Calu3 (cell line): ENCODE measurements at places on chromosomes 1 and 21. TPM values are rescaled to one million over a fixed set of nuclear protein-coding genes. Genes with fewer than 3 reads are reported as not detected.

- no peak for DNase-seq
Measured at GRCh38 chr1:229157480-229157879, 113.4 kb upstream of the RAB4A start.

FCRL6 gene
- not detected in 2 replicates for total RNA-seq

TBX19 gene
- 3.3 and 3.5 TPM in 2 replicates for total RNA-seq

DNA sequence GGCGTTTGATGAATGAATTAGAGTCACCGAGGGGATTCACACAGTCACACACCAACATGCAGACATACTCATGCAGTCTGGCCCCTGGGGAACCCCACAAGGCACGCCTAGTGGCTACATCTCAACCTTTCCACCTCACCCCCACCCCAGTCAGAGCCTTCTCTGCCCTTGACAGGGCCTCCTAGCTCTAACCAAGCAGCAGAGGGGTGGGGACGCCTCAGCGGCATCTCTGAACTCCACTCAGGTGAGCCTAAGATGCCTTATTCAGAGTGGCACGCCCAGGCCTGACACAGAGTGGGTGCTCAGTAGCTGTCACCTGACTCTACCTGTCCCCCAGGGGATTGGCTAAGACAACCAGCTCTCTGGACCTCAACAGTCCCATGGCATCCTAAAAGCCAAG is 3.7 kb upstream of the SDC3 start:
- no peak for DNase-seq

- no peak for DNase-seq
Measured at GRCh38 chr1:80310703-80311245, 1304.2 kb upstream of the ADGRL4 start.

DNA sequence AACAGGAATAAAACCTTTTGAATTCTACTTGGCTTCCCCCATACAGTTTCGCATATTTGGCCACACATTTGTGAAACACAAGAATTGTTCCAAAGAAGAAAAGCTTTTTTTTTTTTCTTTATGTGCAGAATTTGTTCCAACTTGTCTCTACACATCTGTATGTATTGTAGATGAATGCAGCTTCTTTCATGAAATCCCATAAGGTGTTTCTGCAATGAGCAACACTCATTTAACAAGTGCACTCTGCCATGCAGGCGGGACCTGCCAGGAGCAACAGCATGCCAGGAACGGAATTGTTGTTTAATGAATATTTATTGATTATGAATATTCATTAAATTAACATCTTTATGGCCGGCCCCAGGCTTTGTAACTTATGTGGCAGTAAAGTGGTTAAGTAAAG is 1075.0 kb downstream of the TTLL7 start:
- no peak for DNase-seq

INSRR gene
- not detected in 2 replicates for total RNA-seq

DNA sequence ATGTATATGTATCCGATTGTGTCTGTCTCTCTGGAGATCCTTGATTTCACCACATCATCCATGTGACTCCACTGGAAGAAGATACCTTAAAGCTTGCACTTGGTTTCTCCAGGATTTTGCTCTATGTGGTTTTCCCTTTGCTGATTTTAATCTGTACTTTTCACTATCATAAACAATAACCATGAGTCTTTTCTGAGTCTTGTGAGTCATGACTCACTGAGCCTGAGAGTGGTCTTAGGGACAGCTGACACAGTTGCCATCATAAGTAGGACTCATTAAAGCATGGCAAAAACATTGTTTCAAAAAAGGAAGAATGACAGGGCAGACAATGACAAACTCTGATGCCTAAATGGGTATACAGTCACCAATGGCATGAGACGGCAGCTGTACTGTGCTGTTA is 226.2 kb downstream of the AKT3 start:
- DNase-seq, result no peak

DNA sequence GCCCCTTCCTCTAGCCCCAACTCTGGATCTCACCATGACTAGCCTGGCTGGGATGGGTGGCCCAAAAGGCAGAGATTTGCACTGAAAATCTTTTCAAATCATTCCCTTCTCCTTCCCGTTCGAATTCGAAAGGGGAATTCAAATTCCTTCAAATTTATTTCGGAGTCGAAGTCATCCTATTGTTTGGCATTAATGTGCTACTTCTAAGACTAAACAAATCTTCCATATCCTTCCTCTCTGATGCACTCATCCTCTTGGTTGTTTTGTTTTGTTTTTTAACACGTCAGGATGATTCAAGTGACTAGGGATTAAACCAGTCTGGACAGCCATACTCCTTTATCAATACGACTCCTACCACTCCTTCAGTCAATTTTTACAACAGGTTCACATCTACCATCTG is 95.5 kb upstream of the SGIP1 start:
- no peak for DNase-seq

ABCG1 gene
- total RNA-seq, result 0.19 and 0.29 TPM in 2 replicates

OR6K2 gene
- not detected in 2 replicates for total RNA-seq

SIM2 gene
- total RNA-seq, result 15.1 and 15.4 TPM in 2 replicates

DNA sequence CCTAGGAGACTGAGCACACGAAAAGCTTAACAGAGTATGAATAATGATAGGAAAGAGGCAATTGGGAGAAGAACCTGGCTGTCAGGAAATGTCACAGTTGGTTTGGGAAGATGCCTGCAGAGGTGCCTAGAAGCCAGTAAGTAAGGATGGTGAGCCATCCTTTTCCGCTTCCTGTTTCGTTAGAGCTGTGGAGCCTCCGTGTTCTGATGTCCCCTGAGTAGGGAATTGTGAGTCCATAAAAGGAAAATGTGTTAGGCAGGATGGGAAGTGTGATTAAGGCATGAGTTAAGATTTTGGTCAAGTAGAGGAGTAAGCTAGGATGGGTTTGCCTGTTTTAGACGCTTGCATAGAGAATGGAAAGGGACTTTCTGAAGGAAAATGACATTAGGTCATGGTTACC is 9.0 kb downstream of the CLIC4 start:
- no peak for DNase-seq

DNA sequence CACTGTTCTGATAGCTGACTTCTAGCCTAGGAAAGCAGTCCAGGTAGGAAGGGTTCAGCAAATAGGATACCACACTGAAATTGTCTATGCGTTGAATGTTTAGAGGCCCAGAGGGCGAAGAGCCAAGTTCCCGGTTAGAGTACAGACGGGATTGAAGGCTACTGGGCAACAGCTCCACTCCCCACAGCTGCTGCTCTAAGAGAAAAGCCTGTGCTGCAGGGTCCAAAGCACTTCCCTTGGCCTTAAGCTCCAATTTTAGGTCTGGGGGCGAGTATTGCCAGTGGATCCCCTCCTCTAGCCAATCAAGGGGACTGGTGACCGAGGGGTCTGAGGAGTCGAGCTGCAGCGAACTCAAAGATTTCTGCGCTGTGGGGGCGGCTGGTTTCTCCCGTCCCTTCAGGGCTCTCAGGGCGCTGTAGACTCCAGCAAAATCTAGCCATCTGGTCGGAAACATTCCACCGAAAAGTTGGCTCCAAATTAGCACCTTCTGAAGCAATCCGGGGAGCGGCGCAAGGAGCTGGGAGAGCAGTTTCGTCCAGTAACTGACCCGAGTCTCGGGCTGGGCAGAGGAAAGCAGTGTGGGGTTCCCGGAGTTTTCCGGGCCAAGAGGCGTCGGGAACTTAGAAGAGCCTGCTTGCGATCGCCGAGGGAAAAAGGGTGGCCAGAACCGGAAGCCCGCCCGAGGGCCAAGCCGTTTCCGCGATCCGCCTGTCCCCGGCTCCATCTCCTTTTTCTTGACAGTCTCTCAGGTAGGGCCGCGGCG is 748 bp downstream of the PPP1R15B start:
- DNase-seq, result peak; percentile 57

DNA sequence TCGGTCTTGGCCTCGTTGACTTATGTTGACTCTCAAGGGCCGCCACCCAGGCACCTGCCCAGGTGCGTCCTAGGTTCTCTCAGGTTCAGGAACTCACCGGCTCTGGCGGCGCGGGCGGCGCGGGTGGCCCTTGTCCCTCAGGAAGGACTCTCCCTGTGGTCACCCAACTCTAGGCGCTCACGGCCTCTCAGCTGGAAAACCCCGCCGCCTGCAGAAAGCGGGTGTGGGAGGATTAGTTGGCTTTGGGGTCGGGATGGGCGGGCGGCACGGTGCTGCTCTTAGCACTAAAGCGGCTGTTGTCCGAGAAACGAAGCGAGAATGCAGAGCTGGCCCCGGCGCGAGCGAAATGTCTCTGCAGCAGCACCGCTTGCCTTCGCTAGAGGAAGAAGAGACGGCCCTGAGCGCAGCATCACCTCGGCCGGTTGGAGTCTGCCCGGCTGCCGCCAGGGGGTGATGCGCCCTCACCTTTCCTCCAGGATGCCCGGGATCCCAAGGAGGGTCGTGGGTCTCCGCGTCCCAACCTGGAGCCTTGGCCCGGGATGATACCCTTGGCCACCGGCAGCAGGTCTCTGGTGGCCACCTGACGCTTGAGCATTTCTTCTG is 8.1 kb upstream of the TADA1 start:
- DNase-seq, result peak; percentile 72
